ENCODE measurements at places on chromosomes 11 and 22.
A peak's percentile ranks its signal among the peaks of the same experiment; 100 is the strongest.

DNA sequence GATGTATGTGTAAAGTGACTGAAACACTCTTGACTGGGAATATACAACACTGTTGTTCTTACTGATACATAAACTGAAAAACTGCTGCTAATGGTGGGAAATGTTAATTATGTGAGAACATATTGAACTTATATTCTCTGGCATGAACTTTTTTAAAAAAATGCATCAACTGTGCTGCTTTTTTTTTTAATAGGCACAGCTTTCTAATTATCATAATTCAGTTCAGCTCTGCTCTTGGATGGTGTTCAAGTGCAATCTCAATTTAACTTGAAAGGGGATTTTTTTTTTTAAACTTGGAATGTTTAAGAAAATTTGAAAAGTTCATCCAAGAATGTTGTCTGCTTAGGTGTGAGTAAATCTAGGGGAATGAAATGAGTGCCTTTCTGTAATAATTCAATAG is 5.2 kb downstream of the TEAD1 start:
- no peak for DNase-seq

GRCh38 chr11:70341881-70342429 is 56.4 kb upstream of the CTTN start:
- DNase-seq, result no peak

DNA sequence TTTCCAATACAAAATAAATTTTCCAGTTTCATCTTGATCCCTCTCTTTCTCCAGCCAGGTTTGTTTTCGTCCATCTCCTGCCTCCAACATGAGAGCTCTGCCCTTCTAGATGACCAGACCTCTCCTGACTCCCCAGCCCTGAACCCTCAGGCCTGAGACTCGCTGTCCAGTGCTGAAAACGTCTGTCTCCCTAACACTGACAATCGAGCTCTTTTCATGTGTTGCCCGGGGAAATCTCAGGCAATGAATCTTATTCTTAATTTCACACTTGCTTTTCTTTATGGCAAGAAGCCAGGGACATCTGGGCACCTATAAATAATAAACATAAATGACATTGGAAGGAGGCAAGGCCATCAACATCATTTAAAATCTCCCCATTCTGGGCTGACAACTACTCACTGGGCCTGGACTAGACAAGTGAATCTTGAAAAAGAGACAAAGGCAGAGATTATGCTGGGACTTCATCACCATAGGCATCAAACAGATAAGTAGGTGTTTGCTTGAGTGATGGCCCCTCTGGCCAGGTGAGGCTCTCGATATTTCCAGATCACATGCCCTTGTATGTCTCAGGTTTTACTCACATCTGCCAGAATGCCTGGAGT is 274.5 kb upstream of the B3GAT1 start:
- DNase-seq, result no peak

- DNase-seq, result peak; percentile 56
Observed at GRCh38 chr11:65869643-65870306, 2.8 kb downstream of the EFEMP2 start.

GRCh38 chr11:2207773-2208621 is 36.4 kb upstream of the TH start:
- no peak for DNase-seq

DNA sequence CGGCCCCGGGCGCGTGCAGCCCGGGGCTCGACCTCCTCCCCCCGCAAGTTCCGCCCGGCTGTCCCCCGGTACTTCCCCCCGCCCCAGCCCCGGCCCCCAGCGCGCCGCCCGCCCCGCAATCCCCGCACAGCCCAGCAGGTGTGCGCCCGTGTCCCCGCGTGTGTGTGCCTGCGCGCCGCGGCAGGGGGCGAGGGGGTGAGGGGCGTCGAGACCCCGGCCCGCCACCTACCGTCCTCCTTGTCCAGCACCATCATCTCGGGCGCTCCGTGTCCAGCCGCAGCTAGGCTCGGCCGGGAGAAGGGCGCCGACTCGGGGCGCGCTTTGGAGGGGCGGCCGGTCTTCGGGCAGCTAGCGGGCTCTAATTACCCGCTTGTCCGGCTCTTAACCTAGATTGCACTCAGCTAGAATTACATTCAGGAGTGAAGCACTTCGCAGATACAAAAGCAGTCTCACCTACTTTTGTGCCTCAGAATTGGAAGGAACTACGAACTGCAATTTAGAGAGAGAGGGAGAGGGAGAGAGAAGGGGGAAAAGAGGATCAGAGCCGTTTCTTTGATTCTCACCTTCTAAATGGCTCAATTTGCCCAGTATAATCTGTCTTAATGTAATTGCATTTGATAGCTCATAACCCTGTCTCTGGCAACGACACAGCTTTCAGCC is 439 bp downstream of the LMO1 start:
- peak; percentile 51 for DNase-seq

DNA sequence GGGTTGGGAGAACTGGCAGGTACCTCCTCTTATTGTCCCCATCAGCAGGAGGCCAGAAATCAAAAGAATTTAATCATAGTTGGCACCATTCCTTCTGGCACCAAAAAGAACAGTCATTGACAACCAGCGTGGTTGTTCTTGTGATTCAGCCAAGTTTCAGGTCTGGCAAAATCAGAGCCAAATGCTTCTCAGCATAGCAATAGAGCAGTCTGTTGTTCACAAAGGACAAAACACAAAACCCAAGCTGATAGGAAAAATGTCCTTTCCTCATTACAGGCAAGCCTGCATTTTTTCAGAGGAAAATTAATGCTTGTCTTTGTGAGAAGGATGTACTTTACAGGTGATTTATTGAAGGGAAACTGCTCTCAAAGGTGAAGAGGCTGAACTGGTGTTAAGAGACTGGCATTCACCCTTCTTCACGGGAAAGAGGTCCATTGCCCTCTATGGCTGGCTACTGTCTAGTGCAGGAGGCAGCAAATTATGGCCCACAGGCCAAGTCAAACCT is 241.8 kb upstream of the ARHGAP42 start:
- DNase-seq, result peak; percentile 47

GRCh38 chr11:14789879-14790484 is 102.0 kb downstream of the CYP2R1 start:
- DNase-seq, result peak; percentile 0

DNA sequence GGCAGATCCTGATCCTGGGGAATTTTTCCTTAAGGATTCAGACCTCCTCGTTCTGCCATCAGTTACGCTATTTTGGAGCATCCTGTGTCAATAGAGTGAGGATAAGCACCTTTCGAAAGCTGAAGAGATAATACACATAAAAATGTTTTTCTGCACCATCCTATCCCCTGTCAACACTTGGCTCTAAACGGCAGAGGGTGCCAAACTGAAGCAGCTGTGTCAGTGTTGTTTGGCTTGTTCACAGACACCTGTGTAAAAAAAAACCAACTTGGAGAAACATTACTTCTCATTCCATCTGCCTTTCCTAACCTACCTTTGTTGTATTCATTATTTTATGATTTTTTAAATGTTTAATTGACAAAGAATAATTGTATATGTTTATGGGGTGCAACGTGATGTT is 417.0 kb upstream of the DDI1 start:
- DNase-seq, result peak; percentile 29

DNA sequence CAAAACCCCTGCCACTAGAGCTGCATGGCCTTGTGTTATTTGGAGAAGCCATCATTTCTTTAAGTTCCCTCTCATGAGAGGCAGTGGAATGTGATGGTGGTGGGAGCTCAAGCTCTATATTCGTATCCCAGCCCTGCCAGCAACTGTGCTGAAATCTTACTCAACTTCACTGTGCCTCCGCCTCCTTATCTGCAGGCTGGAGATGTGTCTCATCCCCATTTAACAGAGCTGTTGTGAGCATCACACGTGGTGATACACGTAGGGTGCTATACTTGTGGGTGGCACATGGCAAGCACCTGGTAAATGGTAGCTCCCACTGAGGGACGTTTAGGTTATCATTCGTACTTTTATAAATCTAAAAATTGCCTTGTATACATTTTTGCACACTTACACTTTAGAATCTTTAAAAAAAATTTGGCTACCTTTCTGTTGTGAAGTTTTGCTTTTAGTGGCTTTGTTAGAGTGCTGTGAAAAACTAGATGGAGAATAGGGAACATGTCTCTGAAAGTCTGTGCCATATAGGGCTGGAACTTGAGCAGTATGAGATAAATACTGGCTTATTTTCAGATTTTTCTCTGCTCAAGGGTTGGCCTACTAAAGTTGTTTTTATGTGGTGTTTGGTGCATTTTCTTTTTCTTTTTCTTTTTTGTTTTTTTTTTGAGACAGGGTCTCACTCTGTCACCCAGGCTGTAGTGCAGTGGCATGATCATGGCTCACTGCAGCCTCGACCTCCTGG is 23.2 kb downstream of the TNRC6B start:
- no peak for DNase-seq

GRCh38 chr11:47156333-47156732 is 20.3 kb downstream of the ARFGAP2 start:
- no peak for DNase-seq

- no peak for DNase-seq
Observed at GRCh38 chr11:10394229-10395101, 60.6 kb upstream of the AMPD3 start.

- DNase-seq, result no peak
Observed at GRCh38 chr11:114619659-114620173, 24.1 kb upstream of the NXPE4 start.

DNA sequence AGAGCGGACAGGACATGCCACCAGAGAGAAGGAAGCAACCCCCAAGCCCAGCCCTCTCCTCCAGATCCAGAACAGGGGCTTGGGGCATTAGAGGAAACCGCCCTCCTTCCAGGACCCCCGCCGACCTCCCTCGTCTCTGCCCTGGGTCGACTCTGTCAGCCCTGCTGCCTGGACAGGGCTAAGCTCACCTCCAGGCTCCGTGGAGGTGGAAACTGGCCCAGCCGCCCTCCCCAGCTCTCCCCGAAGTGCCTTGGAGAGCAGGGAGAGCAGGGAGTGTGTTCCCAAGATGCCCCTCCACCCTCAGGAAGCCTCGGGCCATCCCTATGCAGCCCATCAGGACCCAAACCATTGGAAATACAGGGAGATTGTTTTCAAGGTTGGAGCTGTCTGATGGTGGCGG is 26.8 kb downstream of the ANO1 start:
- no peak for DNase-seq

GRCh38 chr11:9351321-9351881 is 33.1 kb upstream of the IPO7 start:
- DNase-seq, result no peak

DNA sequence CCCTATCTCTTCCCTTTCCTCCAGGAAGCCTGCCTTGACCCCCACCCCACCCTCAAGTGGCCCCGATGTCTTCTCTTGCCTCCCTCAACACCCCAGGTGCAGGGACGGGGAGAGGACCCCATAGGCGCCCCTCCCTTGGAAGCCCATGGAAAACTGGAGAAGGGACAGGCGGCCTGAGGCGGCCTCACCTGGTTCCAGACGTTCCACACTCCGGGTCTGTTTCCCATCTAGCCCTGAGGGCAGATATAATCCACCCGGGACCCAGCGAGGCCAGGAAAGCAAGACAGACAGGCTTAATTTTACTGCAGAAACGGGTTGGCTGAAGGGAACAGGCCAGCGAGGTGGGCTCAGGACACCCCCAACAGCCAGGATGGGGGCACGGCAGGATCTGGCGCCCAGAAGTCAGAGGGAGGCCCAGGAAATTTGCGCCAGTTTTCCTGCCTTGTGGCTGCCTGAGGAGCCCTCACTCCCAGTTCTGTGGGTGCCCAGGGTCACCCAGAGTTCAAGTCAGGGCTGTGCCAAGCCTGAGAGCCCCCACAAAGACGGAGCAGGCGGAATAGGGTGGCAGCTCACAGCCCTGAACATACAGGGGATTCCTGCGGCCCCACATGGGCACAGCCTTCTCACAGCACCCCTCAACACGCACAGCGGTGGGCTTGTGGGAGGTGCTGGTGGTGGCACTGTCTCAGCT is 3.0 kb upstream of the SIGIRR start:
- DNase-seq, result no peak

GRCh38 chr22:27580311-27580897 is 221.2 kb downstream of the MN1 start:
- DNase-seq, result no peak

- no peak for DNase-seq
Observed at GRCh38 chr22:20400606-20401375, 6.8 kb downstream of the ZNF74 start.

GRCh38 chr22:41128606-41129005 is 36.2 kb downstream of the EP300 start:
- no peak for DNase-seq

- DNase-seq, result no peak
Observed at GRCh38 chr22:29069463-29069862, 3.4 kb upstream of the KREMEN1 start.

GRCh38 chr11:3021125-3021524 is 29.0 kb upstream of the NAP1L4 start:
- DNase-seq, result no peak

DNA sequence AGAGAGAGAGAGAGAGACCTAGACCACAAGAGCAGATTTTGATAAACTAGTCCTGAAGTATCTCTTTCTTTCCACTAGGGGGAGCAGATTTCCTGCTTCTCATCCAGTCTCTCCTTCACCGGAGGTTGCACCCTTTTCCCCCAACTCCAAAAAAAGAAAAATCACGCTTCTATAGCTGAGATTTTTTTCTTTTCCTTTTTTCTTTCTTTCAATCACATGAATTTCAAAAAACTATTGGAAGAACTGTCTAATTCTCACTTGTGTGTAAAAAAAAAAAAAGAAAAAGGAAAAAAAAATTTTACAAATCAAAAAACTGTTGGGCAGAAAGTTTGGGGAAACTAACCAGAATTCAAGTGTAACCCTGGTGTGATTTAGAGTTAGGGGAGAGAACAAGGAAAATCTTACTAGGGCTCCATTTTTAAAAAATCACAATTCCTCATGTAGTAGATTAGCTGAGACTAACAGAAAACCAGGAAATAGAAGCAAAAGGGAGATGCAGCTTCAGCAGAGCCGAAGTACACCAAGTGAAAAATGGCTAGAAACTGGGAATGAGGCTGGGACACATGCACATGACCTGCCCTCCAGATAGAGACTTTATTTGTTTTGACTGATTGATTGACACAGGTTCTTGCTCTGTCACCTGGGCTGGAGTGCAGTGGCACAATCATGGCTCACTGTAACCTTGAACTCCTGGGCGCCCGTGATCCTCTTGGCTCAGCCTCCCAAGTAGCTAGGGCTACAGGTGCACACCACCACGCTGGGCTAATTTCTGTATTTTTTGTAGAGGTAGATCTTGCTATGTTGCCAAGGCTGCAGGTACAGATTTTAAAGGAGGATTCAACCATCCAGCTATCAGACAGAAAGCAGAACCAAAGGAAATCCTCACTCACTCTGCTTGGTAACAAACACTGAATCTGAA is 27.1 kb downstream of the SDHD start:
- peak; percentile 83 for DNase-seq

GRCh38 chr11:101723371-101723770 is 139.6 kb upstream of the TRPC6 start:
- DNase-seq, result no peak

DNA sequence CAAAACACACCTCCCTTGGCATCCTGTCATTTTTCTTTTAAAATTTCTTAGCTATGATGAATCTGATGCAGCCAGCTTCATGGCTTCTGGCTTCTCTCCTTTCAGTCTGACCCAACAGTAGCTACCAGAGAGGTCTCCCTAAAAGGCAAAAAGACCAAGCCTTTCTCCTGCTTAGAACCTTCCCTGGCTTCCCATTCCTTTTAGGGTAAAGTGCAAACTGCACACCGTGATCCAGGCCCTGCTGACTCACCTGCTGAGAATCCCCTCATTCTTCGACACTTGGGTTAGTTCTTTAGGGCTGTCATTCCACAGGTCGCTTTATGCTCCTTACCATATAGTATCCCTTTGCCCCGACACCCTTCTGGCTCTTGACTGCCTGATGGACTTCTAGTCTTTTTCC is 362.4 kb downstream of the MIAT start:
- DNase-seq, result no peak

- DNase-seq, result no peak
Observed at GRCh38 chr11:10498426-10499250, 42.3 kb downstream of the RNF141 start.

GRCh38 chr11:70016666-70017367 is 61.3 kb upstream of the ANO1 start:
- DNase-seq, result no peak

All from NCI-H2171 treated with DMSO at 0.1 percent for 48 hours (cell line).